ENCODE measurements at places on chromosomes 2 and 18.
A peak's percentile ranks its signal among the peaks of the same experiment; 100 is the strongest.

DNA sequence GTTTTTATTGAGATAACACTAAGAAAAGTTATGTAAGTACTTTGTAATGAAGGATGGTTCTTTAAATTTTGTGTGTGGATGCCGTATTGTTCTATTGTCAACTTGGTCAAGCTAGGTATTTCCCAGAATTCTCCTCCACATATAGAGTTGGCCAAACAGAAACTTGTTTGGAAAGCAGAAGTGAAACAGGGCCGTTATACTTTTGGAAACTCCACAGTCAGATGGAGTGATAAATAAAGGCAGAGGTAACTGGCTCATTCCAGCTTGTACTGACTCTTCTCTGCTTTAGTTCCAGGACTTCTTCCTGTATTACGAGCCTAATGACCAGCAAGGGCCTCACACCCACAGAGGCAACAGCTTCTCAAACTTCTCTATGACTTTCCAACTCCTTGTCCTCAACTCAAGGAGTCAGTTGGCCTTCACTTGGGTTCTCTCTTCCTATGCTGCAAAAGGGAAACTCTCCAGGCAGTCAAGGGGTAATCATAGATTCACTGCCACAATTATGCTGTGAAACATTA is 16.4 kb upstream of the STARD7 start:
- no peak for DNase-seq

DNA sequence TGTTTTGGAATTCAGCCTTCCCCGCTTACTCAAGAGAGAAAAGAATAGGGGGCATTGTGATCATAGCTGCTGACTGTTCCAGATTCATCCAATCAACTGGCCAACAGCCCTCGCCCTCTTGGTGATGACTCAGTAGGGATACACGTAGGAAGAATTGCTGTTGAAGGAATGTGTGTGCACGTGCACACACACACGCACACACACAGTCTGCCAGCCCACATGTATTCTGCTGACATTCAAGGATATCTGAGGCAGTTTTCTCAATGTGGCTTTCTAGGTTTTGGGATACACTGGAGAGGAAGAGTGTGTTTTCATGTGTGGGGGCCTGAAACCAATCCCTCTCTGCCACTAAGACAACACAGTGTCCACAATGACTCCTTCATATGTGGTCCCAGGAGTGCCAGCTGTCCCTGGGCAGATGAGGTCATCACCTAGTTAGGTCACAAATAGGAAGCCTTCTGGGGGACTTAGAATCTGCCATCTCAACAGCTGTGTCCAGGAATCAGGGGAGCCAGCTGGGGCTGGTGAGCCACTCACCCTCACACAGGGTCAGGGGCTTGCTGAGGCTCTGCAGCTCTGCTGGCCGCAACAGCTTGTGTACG is 352.6 kb downstream of the SS18 start:
- peak; percentile 82 for DNase-seq

DNA sequence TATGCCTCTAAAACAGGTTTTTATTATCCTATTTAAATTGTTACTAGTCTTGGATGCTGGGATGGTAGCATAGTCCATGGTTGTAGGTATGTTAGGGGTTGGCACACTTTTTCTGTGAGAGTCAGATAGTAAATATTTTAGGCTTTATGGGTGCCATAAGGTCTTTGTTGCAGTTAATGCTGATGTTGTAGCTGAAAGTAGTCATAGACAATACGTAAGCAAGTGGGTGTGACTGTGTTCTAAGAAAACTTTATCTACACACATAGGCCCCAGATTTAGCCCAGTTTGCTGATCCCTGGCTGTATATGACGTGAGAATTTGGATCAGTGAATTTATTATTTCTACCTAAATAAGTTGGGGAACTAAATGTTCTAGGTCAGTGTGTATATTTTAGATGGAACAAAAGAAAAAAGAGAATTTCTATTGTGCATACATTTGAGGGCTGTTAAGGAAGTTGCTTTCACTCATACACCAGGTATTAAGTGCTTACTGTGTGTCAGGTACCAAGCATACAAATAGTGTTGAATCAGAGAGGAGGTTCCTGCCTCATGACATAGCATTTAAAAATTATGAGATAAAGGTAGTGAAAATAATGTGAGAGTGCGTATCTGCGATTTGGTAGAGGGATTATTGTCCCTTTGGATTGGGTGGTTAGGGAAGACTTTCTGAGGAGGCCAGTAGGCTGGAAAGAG is 39.4 kb downstream of the AGFG1 start:
- no peak for DNase-seq

GRCh38 chr2:120576509-120577474 is 158.9 kb upstream of the GLI2 start:
- DNase-seq: peak; percentile 72

Measured in fibroblast of gingiva (primary cell).